ENCODE measurements at places on chromosomes 3 and 15.

DNA sequence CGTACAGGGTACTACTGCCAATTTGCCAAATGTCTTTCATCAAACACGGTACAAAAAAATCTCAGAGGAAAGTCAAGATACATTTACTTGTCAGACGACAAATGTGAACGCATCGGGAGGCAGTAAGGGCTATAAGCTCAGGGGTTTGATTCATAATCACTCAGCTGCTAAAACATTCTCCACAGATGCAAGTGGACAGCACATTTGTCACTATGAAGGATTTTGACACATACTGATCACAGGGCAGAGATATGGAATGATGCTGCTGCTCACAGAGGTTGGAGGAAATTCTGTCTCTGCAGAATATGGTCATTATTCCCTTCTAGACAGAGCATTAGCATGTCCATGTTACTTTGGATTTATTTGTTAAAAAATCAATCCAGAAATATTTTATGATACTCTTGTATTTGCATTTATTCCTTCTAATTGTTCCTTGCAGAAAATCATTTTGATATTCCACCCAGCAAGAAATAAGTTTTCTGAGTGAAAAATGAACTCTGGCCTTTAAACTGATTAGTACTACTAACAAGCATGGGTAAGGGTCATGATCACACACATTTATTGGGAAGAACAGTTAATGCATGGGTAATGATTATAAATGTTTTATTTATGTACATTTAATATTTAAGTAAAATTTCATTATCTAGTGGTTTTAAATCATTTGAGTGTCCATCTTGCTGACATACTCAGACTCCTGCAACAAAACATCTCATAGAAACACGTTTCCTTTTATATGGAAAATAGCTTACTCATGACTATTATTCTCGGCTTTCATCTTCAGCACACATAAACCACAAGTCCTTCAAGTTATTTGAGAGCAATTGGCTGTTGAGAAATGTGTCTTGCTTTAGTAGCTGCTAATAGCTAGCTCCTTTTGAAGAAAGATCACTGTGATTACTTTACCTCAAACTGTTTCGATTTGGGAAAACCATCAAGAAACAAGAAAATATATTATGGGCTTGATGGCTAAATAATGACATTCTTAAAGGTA lies 559.3 kb downstream of the MECOM start:
- no peak for DNase-seq

DNA sequence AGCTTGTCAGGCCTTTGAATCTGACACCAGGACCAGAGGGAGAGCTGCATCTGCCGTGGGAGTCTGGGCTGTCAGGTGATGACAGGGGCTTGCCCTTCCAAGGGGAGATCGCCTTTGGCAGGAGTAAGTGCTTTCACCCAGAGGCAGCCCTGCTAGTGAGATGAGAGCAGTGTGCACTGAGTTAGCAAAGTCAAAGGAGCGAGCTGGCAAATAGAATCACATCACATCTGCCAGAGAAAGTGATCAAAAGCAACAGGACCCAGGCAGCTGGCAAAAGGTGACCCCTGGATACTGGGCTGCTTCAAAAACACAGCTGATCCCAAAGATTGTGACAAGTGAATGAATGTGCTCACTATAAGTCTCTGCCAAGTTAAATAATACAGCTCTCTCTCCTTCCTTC lies 36.1 kb upstream of the PYDC2 start:
- DNase-seq: no peak

GRCh38 chr15:91780387-91780786 lies 73.1 kb upstream of the SLCO3A1 start:
- DNase-seq: no peak

DNA sequence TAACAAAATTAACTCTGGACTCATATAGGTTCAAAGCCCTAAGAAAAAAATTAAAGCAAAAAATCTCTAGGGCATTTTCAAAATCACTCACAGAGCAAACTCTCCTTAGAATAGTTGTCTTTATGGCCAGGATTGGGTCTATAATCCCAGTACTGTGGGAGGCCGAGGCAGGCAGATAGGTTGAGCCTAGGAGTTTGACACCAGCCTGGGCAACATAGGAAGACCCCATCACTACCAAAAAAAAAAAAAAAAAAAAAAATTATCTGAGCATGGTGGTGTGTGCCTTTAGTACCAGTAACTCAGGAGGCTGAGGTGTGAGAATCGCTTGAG lies 378.1 kb upstream of the TGFBR2 start:
- no peak for DNase-seq

DNA sequence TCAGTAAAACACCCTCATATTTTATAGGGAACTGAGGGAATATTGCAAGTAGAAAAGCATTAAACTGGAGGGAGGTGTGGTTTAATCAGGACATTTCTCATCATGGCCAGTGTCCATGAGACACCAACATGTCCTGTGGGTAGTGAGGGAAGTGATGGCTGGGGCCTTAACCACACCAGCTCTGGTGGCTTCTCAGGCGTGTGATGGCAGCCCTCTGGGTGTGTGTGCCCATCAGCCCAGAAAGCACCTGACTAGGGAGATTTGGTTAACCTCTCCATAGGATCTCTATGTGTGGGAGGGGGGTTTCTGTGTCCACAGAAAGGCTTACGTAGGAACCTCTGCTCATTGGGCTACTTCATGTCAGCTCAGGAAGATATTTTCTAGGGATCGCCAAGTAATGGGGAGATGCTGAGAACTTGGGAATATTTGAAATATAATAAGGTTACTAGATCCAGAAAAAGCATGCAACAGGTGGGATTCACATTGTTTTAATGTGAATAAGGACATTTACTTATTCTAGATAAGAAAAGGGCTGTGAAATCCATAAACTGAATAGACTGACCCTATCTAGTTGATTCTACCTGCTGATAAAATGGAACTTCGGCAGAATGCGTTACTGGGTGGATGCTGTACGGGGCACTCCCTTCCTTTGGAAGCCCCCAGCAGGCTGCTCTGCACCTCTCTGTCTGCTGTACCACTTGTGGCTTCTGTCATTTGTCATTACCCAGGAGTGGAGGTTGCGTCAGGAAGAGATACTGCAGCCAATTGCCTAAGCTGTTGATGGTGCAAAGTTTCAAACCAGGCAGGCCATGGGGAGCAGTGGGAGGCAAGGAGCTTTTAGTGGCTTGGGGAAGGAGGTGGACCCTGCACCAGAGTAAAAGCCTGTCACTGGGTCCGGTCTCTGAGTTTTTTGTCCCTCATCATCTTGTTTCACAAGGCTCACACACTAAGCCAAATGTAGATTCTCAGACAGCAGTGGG lies 21.5 kb downstream of the PDHB start:
- no peak for DNase-seq

DNA sequence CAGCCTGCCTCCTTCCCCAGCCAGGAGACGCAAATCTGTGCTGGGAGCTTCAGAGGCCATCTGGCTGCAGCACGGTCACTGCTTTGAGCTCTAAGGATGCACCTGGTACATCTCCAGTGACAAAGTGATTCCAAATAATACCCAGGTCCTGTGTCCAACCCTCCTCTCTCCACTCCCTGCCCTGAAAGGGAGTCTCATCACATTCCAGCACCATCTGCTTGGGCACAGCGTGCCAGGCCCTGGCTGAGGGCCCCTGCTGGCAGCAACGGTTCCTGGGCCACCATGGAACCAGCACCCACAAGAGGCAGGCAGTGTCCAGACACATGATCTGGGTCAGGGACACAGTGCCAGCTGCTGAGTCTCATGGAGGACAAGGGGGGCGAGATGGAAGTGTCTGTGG lies 81.3 kb downstream of the MTHFS start:
- DNase-seq: no peak

DNA sequence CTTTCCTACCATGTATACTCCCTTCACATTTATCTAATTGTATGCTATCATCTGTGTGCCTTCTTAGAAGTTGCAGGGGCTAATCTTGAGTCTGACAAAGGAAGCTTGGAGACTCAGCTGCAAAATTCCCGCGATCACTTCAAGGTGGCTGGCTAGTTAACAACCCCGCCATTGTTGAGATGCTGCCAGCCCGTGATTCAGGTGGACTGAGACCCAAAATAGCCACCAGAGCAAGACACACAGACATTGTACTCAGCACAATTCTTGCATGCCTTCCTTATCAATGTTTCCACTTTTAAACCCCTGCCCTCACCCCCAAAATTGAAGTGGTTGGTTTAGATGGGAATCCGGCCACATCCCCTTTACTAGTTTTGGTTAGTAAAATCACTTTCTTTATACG lies 225.8 kb upstream of the ZNF717 start:
- DNase-seq: no peak

DNA sequence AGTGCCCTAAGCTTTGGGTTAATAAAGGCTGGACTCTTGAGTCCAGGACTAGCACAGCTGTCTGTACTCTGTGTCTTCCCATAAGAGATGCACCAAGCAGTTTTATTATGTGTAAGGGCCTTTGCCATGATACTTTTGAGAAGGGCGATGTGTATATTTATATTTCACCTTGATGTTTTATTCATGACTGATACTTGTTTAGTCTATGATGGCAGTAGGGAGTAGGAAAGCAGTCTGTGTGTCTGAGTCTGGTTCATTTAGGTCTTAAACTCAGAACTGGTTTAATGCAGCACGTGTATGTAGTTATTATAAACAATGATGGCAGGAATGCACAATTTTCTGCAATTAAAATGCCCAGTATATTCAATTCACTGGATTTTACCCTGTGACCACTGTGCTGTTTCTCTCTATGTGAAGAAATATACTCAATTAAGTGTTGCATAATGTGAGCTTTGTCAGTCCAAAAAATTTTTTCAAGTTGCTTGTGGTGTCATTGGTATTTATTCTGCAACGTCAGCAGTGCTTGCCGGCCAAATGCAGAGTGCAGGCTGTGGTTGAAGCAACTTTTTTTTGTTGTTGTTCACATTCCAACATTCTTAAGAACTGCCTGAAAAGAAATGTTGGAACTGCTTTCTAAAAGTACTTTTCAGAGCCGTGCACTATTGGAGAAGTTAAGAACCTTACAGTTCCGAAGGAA lies 423.7 kb upstream of the SEMA6D start:
- DNase-seq: no peak

- DNase-seq: no peak
Observed at GRCh38 chr3:150265305-150265704, 142.8 kb upstream of the TSC22D2 start.

DNA sequence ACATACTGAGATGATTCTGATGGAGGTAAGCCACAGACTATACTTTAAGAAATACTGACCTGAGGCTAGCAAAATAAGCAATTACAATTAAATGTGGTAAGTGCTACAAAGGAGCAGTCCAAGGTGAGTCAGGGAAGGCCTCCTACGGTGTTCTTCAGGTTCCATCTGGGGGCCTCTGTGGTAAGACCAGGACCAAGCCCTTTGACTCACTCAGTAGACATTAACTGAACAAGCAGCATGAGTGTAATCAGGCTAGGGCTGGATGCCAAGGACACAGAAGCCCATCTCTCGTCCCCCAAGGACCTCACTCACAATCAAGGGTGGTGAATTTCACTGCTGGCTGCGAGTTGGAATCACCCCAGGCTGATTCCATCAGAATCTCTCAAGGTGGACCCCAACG lies 37.3 kb downstream of the DZIP1L start:
- DNase-seq: no peak

- no peak for DNase-seq
Observed at GRCh38 chr3:66722675-66723074, 221.9 kb upstream of the LRIG1 start.

DNA sequence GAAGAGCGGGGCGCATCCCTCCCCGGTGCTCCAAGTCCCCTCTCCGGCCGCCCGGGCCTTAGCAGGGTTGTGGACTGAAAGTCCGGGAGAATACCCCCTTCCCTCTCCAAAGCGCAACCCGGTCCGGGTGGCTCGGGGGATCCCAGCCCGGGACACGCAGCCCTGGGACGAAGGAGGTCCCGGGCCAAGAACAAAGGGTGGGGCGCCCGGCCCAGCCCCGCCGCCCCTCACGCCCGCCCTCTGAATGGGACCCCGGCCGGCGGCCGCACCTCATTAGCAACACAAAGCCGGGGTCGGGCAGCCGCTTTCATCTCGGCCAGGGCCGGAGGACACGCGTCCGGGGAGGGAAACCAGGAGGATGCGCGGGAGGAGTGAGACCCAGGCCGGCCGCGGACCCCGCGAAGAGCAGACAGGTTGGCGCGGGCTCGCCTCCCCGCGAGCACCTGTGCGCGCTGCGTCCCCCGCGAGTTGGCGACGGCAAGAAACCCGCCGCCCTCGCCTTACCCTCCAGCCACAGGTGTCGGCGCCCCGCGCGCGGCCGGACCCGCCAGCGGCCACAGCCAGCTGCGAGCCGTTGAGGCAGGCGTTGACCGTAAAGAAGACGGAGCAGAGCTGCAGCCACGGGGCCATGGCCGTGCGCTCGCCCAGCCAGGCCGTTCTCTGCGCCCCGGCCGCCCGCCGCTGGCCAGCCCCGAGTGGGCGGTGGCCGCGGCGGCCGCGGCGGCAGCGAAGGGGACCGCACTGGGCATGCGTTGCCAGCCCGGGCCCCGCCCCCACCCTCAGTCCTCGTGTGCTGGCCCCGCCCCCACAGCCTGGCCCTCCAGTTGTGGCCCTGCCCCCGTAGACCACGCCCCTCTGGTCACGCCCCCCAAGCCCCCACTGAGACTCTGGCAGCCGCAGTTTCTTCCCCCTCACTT lies at the start of gene IL17RD:
Gene IL17RD, minus strand, starts transcription at position 697 of the 917 bp plus-strand sequence. Its CDS starts 67 bp downstream, at position 630.
- peak; percentile 38 for DNase-seq

GRCh38 chr3:98945101-98945524 lies 43.6 kb upstream of the DCBLD2 start:
- DNase-seq: no peak

DNA sequence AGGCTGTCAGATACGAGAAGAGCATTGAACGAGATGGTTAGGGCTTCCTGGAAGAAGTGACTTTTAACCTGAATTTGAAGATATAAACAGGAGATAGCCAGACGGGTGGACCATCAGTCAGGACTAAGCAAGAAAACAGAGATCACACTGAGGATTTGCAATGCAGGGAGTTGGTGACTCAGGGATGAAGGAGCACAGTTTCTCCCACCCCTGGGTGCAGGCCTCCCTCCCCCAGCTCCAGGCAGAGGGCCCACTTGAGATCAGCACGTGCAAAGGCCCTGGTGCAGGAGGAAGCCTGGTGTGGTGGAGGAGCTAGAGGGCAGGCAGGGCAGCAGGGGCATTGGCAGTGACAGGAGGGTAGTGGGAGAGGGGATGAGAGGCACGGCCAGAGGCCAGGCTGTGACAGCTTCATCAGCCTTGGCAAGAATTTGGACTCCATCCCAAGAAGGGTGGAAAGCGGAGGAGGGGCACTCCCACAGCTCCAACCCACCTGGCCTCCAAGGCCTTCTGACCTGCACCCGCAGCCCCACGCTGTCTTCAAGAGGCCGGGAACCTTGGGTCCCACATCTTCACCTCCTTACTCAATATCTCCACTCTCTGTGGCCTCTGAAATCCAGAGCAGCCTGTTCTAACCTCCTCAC lies 8.7 kb upstream of the PCSK6 start:
- no peak for DNase-seq

- no peak for DNase-seq
Observed at GRCh38 chr3:133448478-133449122, 48.7 kb downstream of the BFSP2 start.

- DNase-seq: no peak
Observed at GRCh38 chr3:14540821-14541385, 761 bp upstream of the GRIP2 start.

DNA sequence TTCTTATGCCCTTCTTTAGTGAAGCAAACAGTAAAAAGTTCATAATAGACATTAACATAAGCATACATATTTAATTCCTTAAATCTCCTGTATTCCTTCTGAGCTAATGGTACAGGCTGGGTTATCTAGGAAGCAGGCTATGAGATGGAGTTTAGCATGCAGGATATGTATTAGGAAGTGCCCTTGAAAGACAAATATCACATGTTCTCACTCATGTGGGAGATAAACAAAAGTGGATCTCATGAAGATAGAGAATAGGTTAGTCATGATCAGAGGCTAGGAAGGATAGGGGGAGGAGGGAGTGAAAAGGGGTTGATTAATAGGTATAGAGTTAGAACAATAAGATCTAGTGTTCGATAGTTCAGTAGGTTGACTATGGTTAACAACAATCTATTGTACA lies 105.4 kb downstream of the CLASP2 start:
- DNase-seq: no peak

Data from HuH-7.5 (cell line).